ENCODE measurements at places on chromosomes 2 and 18. TPM values are rescaled to one million over a fixed set of nuclear protein-coding genes. Genes with fewer than 3 reads are reported as not detected.

Gene EVA1A
- 4.3 TPM for total RNA-seq

GRCh38 chr2:178811901-178812300 lies 4.7 kb upstream of the TTN start:
- ATAC-seq = no peak

- peak; percentile 65 for ATAC-seq
Observed at GRCh38 chr2:9975805-9976447, 24.4 kb downstream of the GRHL1 start.

DNA sequence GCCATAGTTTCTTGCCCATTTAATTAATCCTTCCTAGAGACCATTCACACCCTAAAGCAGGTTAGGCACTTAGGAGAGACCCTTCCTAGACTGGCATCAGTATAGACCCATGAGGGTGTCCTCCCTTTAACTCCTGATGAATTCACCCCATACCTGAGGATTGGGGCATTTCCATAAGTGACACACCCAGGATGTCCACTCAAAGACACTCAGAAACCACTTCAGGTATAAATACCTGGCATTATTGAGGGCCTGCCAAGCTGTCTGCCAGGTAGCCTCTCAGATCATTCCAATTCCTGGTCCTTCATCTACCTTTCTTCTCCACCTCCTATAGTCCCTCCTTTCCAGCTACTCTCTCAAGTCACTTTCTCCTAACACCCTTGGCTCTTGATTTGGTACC lies 57.5 kb upstream of the SLC14A2 start:
- no peak for ATAC-seq

GRCh38 chr2:88517759-88518201 lies 65.3 kb upstream of the FOXI3 start:
- ATAC-seq = peak; percentile 77

DNA sequence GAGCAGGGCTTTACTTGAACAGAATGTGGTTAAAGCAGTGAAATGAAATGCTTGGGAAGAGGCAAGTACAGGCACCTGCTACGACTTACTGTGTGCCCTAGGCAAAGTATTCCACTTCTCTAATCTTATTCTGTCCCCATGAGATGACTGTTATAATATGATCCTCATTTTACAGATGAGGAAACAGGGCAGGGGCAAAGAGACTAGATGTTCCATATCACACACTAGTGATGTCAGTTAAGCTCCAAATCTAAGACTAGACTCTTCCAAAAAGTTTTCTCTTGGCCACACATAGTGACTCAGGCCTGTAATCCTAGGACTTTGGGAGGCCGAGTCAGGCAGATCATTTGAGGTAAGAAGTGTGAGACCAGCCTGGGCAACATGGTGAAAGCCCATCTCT lies 235.0 kb downstream of the SETBP1 start:
- no peak for ATAC-seq

Gene GALNT14
- not detected for total RNA-seq

Gene KCNIP3
- total RNA-seq = 0.86 TPM

- no peak for ATAC-seq
Observed at GRCh38 chr2:37549598-37549997, 121.8 kb downstream of the CDC42EP3 start.

- no peak for ATAC-seq
Observed at GRCh38 chr18:43882358-43883055, 605.2 kb upstream of the SYT4 start.

Gene ITGB6
- total RNA-seq = 0.07 TPM

DNA sequence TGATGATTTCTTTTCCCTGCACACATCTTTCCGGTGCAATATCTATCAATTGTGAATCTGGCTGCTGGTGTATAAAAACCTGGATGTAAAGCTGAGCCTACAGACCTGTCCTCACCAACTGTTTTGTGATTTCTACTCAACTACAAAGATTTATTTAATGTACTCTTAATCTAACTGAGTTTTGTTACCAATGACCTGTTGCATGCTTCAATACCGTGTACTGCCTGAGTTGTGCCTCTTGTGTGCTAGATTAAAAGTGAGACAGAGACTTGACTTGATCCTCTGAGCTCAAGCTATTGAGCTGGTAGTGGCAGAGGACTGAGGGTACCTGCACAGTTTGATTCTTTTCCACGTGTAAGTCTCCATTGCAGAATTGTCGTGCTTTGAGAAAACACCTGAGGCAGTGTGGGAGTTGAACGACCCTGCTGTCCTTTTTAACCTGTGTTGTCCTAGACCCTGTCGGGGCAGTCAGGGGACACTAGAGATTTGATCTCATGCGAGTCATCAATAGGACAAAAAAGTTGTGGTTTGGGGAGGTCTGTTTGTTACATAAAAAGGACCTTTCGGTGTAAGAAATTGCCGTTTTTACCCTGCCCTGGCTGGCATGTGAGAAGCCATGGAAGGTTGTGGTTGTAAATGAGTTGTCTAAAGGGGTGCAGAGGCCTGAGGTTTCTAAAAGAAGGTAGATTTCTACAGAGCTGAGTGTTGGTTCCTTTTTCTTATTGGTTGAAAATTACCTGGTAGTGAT lies 231.3 kb downstream of the ALPK2 start:
- no peak for ATAC-seq

DNA sequence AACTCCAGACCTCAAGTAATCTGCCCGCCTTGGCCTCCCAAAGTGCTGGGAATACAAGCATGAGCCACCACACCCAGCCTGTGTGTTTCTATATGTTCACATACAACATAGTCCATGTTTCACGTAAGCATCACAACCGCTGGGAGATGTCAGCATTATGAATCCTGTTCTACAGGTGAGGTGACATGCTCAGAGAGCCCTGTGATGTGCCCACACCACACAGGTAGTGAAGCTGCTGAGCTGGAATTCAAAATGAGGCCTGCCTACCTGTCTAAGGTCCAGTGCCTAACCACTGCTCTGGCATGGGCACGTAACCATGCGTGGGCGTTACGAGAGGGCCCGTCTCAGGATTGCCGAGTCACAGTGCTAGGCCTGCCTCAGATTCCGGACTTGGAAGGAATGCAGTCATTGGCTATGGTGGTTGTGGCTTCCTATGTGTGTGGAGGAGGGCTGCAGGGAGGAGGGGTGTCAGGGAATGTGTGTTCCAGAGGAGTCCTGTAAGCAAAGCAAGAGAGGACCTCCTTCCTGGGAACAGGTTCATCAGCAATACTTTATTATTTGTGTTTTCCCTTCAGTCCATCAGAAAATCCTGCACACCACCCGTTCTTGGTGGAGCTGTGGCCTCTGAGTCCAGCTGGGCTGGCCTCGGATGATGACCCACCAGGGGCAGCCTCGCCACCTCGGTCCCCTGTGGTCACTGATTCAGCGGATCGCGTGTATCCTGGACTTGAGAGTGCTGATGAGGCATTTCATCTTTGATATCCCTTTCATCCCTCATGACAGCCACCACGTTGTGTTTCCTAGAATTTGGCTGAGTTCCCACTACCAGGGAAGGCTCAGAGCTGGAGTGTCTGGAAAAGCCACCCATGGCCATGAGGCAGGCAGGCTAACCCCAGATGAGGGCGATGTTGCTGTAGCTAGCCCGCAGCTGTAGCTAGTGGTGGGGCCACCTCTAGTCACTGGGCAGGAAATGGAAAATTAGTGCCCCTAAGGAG lies 31.1 kb downstream of the HK2 start:
- peak; percentile 26 for ATAC-seq

Gene LRATD1
- total RNA-seq = 18.2 TPM

Gene DPP4
- total RNA-seq = 1.0 TPM

GRCh38 chr2:158359846-158360245 lies 96.7 kb downstream of the CCDC148 start:
- ATAC-seq = peak; percentile 69

DNA sequence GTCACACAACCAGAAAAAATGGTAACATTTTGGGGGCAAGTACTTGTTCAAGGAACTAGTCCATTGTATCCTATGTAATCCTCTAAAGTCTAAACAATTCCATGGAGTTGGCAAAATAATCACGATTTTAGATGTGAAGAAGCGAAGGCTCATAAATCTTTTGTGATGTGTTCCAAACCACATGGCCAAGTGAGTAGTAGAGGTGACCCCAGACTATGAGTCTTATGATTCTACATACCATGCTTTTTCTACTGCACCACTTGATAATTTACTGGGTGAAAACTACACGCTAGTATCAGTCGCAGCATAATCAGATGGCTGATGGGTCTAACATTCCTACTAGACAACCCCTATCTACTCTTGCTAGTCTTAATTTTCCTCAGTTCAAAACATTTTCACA lies 371.4 kb downstream of the OSR1 start:
- no peak for ATAC-seq

- ATAC-seq = no peak
Observed at GRCh38 chr2:211407076-211407475, 850.7 kb downstream of the CPS1 start.

Gene MBOAT2
- 34.4 TPM for total RNA-seq

Gene MXD1
- total RNA-seq = 11.6 TPM

Gene ARL4C
- 5.1 TPM for total RNA-seq

DNA sequence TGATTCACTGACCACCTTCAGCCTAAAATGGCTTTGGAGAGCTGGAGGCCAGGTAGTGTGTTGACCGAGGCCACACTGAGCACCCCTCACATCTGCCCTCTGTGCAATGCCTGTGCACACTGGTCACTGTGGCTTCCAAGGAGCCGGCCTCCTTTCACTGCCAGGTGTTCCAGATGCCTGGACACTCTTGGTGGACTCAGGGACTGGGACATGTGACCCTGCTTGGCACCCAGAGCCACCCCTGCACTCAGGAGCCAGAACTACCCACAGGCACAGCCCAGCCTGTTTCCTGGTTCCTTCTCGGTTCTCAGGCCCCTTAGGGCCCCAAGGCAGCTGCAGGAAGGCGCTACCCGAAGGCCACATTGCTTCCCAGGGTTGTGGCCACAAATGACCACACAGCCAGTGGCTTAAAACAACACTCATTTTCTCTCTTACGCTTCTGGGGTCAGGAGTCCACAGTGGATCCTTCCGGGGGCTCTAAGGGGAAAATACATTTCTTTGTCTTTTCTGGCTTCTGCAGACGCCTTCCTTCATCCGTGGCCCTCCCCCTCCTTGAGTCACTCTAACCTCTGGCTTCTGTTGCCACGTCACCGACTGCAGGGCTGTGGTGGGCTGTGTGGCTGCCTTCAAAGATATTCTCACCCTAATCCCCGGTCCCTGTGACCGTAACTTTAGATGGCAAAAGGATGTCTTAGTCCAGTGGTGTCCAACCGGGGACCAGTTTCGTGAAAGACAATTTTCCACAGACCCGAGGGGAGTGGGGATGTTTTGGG lies 78.6 kb downstream of the ASB1 start:
- ATAC-seq = no peak

DNA sequence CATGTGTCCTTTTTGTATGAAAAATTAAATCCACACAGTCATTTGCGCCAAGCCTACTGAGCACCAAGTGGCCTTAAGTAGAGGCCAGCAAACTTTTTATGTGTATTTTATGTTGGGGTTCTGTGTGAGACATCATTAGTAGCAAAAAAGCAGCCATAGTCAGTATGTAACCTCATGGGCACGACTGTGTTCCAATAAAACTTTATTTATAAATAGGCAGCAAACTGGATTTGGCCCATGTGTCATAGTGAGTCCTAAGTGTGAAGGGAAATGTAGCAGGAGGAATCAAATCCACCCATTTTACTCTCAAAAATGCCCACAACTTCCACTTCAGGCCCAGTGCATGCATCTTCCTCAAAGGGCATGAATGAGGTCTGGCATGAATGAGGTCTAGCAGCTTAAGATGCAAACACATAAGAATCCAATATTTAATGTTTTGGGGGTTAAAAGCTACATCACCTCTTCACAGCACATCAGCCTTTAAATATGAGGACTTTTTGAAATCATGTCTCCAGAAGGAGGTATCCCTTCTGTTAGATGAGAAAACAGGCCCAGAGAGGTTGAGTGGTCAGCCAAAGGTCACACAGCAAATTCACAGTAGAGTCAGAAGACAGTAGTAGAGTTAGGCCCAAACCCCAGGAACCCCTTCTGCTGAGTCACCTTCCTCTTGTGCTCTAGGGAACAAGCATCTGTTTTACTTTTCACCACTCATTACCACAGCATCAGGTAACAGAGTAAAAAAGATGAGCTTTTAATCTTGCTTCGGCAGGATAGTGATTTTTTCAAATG lies 45.6 kb downstream of the MREG start:
- no peak for ATAC-seq

- no peak for ATAC-seq
Observed at GRCh38 chr2:4047961-4048891, 344.9 kb downstream of the DCDC2C start.

Gene PLEKHH2
- total RNA-seq = 3.3 TPM

GRCh38 chr2:187504312-187504921 lies 49.8 kb downstream of the TFPI start:
- no peak for ATAC-seq

DNA sequence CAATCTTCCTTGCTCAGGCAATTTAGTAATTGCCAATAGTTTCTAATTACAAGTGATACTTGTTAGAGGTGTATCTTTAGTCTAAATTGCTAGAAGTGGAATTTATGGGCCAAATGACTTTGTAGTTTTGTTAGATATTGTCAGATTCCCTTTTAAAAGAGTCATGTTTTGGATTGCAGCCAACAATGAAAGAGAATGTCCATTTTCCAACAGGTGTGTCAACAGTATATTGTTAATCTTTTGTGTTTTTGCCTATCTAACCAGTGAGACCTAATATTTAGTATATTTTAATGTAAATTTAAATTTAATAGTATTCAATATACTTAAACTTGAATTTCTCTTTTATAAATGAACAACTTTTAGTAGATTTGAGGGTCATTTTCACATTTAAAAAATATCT lies 259.4 kb upstream of the ETAA1 start:
- ATAC-seq = no peak

GRCh38 chr2:86697551-86698104 lies 22.5 kb upstream of the RMND5A start:
- no peak for ATAC-seq

DNA sequence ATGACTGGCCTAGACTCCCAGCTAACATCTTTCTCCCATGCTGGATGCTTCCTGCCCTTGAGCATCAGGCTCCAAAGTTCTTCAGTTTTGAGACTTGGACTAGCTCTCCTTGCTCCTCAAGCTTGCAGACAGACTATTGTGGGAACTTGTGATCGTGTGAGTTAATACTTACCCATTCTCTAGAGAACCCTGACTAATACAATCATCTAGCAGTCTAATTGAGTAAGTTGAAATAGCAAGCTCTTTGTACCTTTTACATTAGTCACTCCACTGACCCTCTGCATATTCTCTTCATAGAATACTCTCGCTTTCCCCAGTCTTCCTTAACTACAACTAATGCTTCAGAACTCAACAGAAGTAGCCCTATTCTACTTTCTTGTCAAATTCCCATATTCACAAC lies 434.6 kb upstream of the NXPH2 start:
- no peak for ATAC-seq

DNA sequence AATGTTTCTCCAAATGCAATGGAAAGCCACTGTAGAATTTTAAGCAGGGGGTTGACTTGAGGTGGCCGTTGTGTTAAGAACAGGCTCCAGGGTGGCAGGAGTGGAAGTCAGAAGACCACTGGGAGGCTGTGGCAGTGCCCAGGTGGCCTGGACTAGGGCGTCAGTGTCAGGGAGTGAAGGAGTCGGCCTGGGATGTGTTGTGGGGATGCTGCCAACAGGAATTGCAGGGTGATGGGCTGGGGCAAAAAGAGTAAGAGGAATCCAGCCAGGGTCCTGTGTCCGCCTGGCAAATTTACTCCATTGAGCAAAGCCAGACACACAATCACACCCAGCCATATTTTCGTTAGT lies 55.1 kb downstream of the ACAA2 start:
- ATAC-seq = no peak

GRCh38 chr2:39673018-39673417 lies 7.3 kb downstream of the TMEM178A start:
- ATAC-seq = no peak
